NCI-H2081 (cell line): ENCODE measurements at places on chromosomes 3 and 15.

DNA sequence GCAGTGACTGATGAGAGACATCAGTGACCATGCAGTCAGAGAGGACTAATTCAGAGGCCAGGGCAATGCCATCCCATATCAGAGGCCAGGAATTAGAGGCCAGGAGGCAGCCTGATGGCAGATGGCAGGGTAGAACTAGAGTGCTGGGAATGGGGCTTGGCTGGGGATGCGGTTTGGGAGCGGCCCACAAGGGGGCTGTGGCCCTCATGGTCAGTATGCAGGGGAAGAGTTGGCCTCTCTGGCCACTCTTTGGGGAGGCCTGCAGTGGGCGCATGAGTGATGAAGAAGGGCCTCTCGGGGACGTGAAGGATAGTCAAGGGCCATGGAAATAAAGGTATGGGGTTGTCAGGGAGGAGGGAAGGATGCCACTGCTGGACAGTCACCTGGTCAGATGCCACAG lies 101.7 kb downstream of the EEFSEC start:
- DNase-seq: no peak

DNA sequence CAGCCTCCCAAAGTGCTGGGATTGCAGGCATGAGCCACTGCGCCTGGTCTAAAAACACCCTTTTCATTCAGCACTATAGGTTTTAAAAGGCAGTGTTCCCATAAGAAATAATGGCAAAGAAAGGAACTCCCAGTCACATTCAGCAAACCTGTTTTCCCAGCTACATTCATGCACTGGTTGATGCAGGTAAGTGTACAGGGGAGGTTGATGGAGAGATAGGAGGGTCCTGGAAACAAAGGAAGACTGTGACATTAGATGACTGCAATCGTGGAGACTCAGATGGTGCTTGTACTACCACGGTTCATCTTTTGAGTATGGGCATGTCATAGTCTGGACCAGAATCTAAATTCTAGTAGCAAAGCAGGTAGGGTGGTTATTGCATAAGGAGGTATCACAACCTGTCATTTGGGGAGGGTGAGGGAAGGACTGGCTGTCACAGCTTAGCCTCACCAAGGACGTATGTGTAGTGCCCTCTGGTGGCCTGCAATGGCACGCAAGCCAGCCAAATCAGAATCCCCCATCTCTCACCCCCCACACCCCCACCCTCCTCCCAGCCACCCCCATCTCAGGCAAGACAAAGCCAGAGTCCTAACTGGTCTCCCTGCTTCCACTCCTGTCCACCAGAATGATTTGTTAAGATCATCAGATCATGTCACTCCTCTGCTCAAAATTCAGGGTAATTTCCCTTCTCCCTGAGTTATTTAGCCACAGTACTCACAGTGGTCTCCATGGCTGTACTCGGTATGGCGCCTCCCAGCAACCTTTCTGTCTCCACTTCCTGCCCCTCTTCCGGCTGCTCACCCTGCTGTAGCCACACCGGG lies 28.8 kb upstream of the UBL7 start:
- peak; percentile 81 for DNase-seq

DNA sequence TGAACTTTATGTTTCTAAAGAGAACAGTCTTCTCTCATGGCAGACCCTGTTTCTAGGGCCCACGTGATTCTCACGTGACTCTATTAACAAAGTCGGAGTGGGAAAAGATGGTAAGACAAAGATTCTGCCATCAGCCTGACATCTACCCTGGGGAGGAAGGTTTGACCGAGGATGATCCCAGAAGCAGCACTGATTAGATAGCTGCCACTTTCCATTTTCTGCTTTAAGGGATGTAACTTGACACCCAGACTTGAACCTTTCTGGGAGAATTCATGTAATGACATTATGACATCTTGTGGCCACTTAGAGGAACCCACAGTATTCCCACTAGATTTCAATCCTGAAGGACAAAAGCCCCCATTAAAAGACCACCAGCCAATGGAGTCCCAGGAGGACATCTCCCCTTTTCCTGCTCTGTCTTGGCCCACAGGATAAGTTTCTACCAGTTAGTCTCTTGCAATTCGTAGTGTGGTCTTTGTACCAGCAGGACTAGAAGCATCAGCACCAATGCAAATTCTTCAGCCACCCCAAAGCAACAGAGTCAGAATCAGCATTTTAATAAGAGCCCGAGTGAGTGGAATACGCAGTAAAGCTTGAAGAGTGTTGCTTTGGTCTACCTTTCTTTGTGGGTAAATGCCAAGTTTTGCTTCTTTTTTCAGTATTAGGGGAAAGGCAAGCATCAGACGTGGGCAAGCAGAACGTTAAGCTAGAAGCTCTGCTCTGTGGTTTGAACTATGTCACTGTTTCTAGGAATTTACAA lies 480.5 kb upstream of the PROK2 start:
- DNase-seq: no peak

DNA sequence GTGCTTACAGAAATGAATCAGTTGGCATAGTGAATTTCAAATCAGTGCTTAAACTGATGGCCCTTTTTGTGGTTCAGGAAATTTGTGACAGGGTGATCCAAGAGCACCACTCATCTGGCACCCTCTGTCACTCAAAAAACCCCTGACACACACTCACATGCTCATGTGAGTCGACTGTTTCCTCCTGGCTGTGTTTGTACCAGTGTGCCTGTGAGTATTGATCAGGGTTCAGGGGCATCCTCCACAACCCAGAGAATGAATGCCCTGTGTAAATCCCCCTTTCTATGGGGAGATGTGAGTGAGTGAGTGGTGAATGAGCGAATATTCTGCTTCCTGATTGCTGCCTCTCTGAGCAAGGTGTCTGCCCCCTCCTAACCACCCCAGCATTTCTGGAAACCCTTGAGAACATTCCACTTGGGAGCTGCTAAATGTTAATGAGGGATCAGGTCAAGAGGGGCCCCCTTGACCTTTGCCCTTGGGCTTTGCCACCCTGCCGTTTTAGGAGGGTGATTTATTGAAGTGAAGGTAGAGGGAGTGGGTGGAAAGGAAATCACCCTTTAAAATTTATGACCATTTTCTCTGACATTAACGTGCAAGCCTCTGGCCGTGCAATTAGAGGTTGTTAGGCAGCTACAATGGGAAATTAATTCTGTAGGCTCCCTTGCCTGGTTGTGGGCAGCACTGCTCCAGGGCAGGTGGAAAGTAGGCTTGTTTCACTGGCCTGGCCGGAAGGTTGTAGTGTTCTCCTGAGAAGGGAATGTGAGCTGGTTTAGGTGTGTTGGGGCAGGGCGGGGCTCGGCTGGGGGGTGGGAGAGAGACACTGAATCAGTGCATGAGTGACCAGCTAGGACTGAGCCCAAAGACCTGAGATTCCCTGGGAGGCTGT lies 87.2 kb downstream of the SLCO3A1 start:
- DNase-seq: peak; percentile 73

GRCh38 chr3:196144383-196145105 lies 62.7 kb upstream of the TFRC start:
- DNase-seq: no peak

- DNase-seq: no peak
Measured at GRCh38 chr3:124257336-124257864, 265.5 kb upstream of the ROPN1 start.

GRCh38 chr3:115099134-115099985 lies 47.7 kb downstream of the ZBTB20 start:
- DNase-seq: peak; percentile 24

GRCh38 chr15:70955151-70955550 lies 62.5 kb downstream of the LRRC49 start:
- DNase-seq: no peak

DNA sequence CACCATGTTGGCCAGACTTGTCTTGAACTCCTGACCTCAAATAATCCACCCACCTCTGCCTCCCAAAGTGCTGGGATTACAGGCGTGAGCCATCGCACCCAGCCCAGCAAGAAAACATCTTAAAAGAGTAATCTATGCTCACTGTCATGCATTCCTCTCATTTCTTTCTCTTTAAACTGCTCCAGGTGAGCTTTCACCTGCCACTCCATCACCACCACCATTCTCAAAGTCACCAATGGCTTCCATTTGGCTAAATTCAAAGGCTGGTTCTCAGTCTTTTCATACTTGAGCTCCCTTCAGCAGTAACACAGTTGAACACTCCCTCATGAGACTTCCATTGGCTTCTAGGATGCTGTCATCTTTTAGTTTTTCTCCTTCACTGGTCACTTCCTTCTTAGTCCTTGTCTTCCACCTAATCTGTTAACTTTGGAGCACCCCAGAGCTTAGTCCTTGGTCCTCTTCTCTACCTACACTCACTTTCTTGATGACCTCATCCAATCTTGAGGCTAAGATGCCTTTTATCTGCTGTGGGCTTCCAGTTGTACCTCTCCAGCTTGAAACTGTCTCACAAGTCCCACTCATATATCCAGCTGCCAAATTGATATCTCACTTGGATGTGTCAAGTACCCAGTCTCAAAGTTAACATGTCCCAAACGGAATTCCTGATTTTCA lies 27.0 kb upstream of the ESYT3 start:
- DNase-seq: no peak

DNA sequence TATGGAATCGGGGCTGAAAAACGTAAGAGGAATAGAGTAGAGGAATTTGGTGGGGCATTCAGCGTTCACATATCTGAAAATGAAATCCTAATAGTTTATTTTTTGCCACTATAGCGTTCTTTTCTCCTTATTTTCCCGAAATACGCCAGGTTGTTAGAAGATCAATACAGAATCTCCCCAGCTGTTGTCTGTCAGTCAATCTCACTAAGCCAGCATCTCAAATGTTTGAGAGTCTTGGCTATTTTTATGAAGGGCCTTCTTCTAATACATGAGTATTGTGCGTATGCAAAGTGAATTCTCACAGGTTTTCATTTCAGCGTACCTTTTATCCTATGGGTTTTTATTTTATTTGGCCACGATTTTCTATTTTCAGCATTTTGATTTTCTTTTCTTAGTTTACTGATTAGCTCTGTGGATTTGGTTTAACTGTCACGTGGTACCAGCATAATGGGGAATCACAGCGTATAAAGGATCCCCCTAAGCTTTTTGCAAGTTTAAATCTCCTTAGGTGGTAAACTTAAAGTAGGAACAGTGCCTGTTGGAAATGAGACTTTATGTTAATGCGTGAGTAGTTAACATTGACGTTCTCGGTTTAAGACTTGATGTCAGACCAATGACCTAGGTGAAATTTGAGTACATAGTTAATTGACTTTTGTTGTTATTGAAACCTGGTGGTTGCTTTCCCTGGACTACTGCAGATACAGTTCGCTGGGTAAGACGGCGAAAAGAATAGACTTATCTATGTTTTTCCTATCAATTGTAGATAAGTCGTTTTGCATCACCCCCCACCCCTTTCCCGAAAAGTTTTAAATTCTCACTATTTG lies 1.3 kb downstream of the FXR1 start:
- no peak for DNase-seq

DNA sequence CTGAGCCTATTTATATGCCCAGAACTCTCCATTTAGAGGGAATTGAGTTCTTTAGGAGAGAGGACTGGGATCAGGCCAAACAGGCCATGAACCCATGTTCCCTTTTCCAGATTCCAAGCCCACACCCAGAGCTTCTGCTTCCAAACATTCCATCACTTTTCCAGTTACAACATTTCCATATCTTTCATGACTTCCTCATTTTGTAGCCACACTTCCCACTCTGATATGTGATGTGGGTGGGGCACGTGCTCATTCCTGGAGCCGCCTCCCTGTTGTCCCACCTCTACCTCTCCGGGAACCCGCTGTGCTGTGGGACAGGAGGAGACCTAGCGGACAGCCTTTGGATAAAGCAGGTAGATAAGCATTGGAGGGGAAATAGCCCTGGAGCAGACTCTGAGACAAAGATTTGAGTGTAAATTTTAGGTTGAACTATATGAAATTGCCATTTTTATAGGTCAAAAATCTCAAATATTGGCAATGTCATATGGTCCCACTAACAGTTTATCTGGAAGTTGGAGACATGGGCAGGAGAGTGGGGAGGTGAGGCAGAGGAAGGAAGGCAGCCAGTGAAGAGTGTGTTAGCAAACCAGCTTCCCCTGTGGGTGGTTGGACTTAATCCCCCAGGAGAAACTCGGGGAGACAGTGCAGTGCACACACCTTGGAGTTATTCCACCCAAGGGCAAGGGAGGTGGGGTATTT lies 31.8 kb downstream of the CYP8B1 start:
- DNase-seq: no peak

DNA sequence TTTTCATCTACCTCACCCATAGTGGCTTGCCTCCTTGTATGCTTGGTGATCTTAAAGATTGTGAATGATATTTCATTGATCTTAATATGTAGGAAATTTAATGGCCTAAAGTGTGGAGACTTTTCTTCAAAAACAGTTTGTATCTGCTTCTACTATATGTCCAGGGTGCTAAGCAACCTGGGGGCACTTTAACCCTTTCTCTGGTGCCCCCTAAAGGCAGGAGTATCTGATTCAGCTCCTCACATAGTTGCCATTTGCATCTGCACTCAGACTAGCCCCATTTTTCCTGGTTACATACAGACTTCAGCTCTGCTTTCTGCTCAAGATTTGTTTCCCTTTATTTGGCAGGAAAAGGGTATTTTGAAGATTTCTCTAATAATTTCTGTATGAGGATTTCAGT lies 5.2 kb upstream of the PFN2 start:
- DNase-seq: no peak

DNA sequence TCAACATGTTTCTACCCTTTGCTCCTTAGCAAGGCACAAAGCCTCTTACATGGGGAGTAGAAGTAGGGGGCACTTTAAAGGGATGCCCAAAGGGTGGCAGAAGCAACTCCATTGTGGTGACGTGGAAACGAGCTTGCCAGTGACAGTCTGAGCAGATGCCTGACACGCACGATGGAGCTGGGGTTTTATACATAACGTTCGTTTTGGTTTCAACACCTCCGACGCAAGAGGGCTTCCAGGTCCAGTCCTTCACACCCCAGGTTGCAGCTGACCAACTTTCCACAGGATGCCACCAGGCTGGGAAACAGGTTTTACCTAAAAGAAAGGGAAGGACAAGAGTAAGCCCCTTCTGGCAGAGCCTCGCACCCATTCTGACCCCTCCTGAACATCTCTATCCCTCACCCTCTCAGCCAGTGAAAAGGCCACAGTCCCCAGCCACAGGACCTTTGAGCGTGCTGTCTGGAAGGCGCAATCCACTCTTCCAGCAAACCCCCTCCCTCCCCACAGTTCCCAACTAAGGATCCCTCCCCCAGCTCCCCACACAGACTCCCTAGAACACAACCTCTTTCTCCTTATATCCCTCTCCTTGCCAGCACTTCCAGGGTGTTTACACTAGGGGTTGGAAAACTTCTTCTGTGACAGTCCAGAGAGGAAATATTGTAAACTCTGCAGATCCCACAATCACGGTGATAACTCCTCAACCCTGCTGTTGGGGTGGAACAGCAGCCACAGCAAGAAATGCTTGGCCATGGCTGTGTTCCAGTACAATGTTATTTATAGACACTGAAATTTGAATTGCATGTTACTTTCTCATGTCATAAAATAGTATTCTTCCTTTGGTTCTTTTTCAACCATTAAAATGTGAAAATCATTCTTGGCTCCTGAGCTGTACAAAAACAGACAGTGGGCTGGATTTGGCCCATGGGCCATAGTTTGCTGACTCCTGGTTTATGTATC lies 36.2 kb downstream of the FAM174B start:
- no peak for DNase-seq

GRCh38 chr3:20916951-20917606 lies 731.1 kb upstream of the SGO1 start:
- peak; percentile 0 for DNase-seq

GRCh38 chr3:34793057-34793456 lies 846.3 kb upstream of the ARPP21 start:
- DNase-seq: no peak
